ENCODE measurements at places on chromosomes 11 and 22. TPM values are rescaled to one million over a fixed set of nuclear protein-coding genes. Genes with fewer than 3 reads are reported as not detected.

GRCh38 chr22:49636649-49637048 is 191.0 kb downstream of the BRD1 start:
- DNase-seq, result no peak

The IL10RA gene
- total RNA-seq, result not detected

The LDHAL6A gene
- total RNA-seq, result not detected

The EFCAB6 gene
- total RNA-seq, result 0.32 TPM

DNA sequence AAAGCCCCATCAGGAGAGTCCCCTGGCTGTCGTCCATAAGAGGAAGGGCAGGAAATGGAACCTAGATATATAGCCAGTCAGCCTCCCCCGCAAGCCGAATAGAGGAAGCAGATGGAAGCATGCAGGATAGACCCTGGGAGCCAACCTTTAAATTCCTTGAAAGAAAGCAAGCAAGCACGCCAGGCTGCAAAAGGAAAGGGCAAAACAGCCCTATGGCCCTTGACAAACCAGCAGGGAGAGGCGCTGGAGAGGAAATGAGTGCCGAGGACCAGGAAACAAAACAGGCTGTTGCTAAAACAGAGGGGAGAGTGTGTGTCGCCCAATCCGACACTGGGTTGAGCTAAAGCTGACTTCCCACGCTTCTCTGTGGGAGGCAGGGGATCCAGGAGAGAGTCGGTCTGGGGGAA is 203.5 kb upstream of the MTNR1B start:
- peak; percentile 2 for DNase-seq

The TANGO2 gene
- total RNA-seq, result 30.2 TPM

GRCh38 chr11:69686452-69686851 is 11.3 kb upstream of the LTO1 start:
- DNase-seq, result no peak

GRCh38 chr22:29032014-29032475 is 29.6 kb downstream of the C22orf31 start:
- DNase-seq, result no peak

GRCh38 chr22:42343121-42343454 is 72.6 kb upstream of the TCF20 start:
- DNase-seq, result no peak

The FGF19 gene
- total RNA-seq, result not detected

GRCh38 chr11:19060629-19061028 is at the start of gene MRGPRX2:
MRGPRX2 (minus strand) TSS chr11:19060717; CDS start chr11:19056402, 4,315 bp downstream.
- no peak for DNase-seq

- peak; percentile 61 for DNase-seq
Observed at GRCh38 chr11:123086305-123086704, 24.4 kb upstream of the HSPA8 start.

The ARRB1 gene
- total RNA-seq, result 27.1 TPM

- no peak for DNase-seq
Observed at GRCh38 chr11:87251560-87251959, 213.8 kb downstream of the TMEM135 start.

DNA sequence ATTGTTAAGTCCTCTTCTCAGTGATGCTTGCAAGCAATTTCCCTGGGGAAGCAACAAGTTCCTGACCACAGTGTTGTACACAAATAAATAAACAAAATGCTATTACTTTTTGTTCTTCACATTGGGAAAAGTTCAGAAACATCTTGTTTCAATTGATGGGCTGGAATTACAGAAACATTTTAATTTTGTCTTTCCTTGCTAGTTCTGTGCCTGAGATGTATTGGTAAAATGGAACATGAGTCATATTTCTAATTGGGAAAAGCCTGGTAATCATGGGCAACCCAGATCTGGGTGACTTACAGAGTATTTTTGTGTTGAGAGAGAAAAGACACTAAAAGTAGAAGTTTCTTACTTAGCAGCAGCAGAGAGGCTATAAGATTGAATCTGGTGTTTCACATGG is 576 bp upstream of the BLID start:
- no peak for DNase-seq

DNA sequence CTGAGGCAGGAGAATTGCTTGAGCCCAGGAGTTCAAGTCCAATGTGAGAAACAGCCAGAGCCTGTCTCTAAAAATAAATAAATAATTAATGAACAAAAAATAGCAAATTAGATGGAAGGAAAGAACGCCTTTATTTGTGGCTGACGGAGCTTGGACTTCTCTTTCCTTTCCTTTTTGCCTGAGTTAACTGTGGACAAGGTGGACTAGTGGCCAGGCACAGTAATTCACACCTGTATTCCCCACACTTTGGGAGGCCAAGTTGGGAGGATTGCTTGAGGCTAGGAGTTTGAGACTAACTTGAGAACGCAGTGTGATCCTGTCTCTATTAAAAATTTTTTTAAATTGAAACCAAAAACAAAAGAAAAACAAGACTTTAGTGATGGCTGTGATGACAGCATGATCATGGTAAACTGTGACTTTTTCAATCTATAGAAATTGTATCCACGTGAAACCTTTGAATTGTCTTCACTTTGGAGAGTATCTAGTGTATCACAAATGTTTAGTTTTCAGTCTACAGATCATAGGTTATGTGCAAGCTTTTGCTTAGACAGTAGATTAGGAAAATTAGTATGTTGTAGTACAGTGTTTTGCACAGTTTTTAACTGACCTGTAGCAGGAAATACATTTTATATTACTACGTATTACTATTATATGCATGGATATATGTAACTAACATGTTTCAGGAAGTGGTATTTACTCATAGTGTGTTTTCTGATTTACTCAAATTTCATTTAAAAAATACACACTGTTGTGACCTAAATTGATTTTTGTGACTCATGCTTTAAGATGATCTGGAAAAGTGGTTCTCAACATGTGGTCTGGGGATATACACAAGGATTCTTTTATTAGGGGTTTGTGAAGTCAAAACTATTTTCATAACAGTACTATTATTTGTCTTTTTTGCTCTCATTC is 42.1 kb downstream of the KDM2A start:
- DNase-seq, result peak; percentile 33

- no peak for DNase-seq
Observed at GRCh38 chr22:29334696-29335344, 19.3 kb upstream of the RASL10A start.

- DNase-seq, result no peak
Observed at GRCh38 chr11:97955595-97955994, 1065.2 kb upstream of the CNTN5 start.

- DNase-seq, result peak; percentile 19
Observed at GRCh38 chr11:101470881-101471520, 112.8 kb downstream of the TRPC6 start.

- DNase-seq, result no peak
Observed at GRCh38 chr11:92296138-92296515, 71.5 kb downstream of the FAT3 start.

The OR51E2 gene
- 1.9 TPM for total RNA-seq

The TSG101 gene
- total RNA-seq, result 60.9 TPM
